ENCODE measurements at places on chromosomes 6 and 20.

DNA sequence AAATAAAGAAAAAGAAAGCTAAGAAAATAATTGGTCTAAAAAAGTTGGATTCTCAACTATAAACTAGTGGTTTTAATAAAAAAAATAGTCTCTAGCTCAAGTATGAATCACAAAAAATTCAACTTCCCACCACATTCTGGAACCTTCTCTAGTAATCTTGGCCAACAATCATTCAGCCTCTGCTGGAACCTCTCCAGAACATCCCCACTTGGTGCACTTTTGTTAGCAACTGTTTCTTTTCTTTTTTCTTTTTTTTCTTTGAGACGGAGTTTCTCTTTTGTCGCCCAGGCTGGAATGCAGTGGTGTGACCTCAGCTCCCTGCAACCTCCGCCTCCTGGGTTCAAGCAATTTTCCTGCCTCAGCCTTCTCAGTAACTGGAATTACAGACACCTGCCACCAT, 35.7 kb downstream of the TXLNB start:
- no peak for DNase-seq

GRCh38 chr6:34189806-34190503, 44.1 kb upstream of the GRM4 start:
- peak; percentile 51 for DNase-seq

GRCh38 chr6:160457823-160458222, 109.6 kb downstream of the SLC22A3 start:
- DNase-seq = no peak

GRCh38 chr20:2142649-2143048, 41.0 kb downstream of the STK35 start:
- no peak for DNase-seq
